ENCODE measurements at places on chromosomes 5 and 9.

GRCh38 chr9:115132648-115133047 lies 14.7 kb upstream of the TNC start:
- DNase-seq: no peak

- DNase-seq: no peak
These were observed 190.5 kb downstream of the HSPA4 start for GRCh38 chr5:133242221-133242835.

DNA sequence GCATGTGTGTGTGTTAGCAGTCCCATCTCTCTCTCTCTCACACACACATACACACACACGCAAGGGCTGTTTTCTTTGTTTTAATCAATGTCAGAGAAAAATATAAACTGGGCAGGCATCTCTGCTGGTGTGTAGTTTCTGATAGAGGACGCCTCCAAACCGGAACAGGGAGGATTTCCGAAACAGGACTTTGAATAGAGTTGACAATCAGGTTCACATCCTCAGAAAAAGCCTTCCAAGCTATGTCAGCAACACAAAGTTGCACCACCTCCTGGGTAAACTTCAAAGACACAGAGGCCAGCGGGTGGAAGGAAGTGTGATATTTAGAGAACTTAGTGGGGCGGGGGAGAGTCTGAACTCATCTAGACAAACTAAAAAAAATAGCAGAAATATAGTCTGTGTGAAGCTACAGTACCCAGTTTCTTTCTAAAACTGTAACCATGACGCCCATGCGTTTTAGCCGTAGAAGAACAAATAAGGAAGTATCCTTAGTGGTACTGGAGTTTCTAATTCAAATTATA lies 1.2 kb downstream of the ST8SIA4 start:
- no peak for DNase-seq

DNA sequence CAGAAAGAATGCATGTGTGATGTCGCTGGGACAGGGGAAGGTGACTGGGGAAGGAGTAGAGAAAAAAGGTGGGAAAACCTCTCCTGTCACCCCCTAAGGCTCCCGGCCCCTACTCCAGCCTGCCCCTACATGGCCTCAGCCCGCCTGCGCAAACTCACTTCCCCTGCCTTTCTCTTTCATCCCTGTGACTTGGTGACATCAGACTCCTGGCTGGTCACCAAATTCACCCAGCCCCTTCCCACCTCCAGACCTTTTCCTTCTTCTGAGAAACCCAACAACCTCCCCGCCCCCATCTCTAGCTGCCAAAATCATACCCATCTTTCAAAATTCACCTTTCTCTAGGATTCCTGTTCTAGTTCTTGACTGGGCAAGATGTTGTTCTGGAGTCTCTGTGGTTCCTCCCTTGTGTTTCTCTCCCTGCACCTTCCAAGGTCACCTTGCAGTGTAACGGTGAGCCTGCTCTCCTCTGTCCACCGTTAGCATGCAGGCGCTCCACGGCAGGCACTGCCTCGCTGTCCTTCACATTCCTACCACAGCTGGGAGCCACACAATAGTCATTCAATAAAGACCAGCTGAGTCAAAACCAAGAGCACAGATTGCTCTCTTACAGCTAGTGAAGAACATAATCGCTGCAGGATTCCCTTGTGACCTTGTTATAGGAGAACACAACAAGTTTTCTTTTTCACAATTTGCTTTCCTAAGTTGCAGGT lies 134.5 kb downstream of the FANCC start:
- no peak for DNase-seq

- no peak for DNase-seq
These were observed 1888.0 kb upstream of the CDH9 start for GRCh38 chr5:28926422-28926821.

DNA sequence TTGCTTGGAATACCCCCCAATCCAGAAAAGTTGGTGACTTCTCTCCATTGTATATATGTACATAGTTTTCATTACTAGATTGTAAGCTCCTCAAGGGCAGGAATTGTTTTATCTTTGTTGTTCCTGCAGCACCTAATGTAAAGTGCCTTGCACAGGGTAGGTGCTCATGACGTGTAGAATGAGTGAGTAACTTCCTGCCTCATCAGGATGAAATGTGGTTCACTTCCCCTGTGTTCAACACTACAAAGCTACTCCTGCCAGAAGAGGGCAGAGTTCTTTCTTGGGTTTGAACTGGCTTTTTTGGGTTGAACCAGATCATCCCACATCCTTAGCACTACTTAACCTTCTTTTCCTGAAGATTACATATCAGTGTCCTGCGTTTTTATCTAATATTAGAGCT lies 23.9 kb downstream of the GTF3C4 start:
- no peak for DNase-seq

DNA sequence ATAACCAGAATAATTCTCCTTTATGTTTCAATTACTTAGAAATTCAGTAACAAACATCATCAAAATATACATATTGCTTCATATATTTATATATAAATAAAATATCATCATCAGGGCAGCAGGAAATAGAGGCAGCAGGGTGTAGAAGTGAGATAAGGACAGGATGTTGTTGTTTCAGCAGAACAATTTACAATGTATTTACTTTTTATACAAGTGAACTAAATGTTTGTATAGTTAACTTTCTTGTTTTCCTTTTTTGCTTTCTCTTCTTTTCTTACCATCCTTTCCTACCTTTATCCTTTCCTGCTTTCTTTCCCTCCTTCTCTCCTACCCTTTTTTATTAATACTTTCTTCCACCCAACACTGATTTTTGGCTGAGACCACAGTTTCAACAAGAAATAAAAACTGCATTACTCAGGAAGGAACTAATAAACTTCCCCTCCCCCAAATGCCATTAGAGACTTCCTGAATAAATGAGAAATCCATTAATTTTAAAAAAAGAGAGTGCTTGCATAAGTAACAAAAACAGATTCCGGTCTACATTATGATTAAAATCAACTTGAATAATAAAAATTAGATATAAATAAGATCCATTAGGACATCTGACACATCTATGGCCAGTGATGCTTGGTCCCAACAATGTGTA lies 159.8 kb upstream of the ACOT12 start:
- no peak for DNase-seq

GRCh38 chr5:6611334-6612256 lies 21.2 kb downstream of the NSUN2 start:
- DNase-seq: no peak

DNA sequence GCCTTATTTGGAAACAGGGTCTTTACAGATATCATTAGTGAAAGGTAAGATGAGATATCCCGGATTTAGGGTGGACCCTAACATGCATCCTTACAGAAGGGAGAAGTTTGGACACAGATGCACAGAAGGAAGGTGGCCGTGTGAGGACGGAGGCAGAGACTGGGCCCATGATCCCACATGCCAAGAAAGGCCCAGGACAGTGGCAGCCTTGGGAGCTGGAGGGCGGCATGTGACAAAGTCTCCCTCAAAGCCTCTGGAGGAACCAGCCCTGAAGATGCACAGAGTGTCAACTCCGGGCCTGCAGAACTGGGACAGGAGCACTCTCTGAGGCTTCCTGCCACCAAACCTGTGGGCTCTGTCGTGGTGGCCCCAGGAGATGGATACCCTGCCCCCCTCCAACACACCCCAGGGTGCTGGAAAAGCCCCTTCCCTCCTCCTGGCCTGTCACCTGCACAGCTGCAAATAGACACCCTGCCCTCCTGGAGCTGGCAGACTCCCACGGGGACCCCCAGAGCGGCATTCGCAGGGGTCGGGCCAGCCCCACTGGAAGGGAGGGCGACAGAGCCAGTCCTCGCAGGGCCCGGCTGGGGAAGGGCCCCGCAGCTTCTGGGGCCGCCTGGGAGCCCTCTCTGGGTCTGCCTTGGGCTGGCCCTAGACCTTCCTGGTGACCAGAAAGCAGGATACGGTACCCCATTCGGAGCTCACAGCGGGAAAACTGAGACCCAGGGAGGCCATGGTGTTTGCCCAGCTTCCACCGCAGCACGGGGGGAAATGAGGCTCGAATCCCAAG lies 7.9 kb downstream of the NACC2 start:
- DNase-seq: no peak

GRCh38 chr5:10384483-10384882 lies 31.0 kb downstream of the MARCHF6 start:
- no peak for DNase-seq

DNA sequence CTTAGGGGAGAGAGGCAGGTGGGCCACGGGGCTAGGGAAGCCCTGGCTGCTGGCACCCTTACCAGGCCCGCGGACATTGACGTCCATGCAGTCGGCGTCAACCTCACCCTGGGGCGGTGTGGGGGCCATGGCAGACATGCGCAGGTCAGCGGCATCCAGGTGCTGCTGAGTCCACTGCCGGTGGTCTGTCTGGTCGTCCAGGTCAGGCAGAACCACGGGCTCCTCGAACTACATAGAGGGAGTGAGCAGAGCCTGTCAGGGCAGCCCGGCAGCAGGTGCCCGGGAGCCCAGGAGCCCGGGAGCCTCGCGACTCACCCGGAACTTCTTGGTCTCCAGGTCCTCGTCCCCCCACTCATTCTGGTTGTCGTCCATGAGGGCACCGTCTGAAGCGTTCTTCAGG lies 18.8 kb upstream of the SEC16A start:
- no peak for DNase-seq

DNA sequence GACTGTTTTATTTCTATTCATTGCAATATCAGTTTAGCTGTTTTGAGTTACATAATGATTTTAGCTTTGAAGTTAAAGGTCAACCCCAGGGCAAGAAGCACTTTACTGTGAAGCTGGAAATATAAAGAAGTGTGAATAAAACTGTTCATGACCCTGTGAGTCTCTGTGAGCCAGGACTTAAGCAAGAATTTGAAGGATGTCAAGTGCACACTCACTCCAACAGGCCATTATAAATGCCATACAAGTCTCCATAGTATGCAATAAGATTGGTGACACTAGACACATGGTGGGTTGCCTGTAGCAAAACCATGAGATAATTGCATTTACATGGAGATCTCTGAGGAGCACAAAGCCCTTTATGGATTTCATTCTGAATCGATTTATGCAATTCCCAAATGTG lies 318.7 kb upstream of the ITGA1 start:
- no peak for DNase-seq

DNA sequence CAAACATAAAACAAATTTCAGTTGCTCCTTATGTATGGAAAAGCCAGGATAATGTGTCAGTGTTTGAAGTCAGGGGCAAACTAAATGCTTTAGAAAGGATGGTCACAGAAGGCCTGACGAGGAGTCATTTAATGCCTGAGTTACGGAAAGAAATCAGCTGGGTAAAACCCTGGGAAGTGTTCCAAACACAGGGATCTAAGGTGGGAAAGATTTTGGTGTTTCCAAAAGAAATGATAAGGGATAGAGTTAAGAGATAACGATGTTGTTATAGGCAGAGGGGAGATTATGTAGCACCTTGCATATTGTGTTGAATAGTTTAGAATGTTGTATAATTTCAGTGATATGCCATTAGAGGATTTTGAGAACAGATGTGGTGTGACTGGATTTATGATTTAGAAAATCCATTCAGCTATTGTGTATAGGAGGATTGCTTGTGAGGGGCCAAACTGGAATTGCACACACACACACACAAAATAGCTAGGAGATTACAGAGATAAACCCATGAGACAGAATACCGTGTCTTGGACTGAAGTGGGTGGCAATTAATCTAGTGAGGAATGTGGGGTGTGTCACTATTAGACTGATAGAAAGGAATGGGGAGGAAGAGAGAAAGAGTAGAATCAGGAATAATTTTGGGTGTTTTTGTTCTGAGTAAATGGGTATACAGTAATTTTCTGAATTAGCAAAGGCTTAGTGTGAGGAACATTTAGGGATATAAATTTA lies 274.2 kb upstream of the DAB2 start:
- DNase-seq: no peak

- no peak for DNase-seq
These were observed 898 bp downstream of the STC2 start for GRCh38 chr5:173327084-173327947.

GRCh38 chr5:103223031-103223955 lies 35.3 kb upstream of the MACIR start:
- DNase-seq: no peak

DNA sequence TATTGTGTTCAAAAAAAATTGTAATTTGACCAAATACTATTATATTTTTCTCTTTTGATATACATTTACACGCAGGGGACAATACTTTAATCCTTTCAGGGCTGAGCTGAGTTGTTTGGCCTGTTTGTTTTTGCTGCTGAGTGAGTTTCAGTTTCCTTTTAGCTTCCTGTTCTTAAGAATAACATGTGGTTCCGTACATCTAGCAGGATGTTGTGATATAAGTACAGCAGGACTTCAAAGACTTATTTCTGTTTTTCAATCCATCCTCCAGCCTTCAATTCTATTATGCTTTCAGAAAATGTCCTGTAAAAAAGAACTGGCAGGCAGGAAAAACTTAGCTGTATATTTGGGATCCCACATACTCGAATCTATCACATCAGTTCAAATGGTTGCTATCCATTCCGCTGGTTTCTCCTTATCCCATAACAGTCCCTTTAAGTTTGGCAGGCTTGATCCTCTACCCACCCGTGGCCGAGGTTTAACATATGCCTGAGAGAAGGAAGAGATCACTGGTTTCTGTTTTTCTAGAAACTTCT lies 1037.3 kb upstream of the ACO1 start:
- DNase-seq: no peak

DNA sequence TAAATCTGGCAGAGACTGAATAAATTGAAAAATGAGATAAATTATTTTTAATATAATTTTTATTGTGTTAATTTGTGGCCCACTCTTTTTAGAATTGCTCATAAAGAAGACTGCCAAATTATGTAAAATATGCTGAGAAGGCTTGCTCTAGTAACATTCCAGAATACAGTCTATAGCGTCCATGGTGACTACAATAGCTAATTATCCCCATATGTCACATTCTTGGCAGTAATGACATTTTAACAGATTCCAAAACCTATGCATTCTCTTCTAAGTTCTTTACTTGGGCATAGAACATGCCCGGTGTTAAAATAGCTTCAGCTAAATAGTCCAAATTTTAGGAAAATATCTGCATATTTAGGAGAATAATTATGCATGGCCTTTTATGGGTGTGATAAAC lies 697.0 kb upstream of the SEMA6A start:
- DNase-seq: no peak

- DNase-seq: no peak
These were observed 462.3 kb downstream of the GABRG2 start for GRCh38 chr5:162529886-162530285.

DNA sequence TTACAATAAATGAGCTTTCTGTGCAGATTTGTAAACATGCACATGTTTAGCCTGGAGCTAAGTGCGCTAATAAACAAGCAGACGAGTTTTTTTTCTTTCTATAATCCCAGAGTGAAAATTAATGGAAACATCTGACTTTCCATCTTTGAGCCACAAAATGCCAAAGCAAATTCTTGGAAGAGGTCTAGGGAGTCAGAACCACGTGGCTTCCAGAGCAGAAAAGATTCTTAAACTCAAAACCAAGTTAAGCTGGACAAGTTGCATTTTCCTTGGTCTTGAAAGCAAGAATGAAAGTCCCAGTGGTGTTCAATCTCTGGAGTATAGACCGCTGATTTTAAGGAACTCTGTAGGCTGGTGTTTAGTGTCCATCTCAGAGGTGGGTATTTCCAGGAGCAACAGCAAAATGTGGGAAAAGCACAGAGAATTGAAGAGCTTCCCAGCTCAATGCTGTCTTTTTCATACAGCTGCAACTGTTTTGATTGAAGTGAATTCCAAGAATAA lies 71.4 kb downstream of the MYO10 start:
- DNase-seq: no peak

- DNase-seq: no peak
These were observed 1.2 kb downstream of the JAK2 start for GRCh38 chr9:4986296-4986695.

Measured in SHP77 treated with DMSO at 0.1 percent for 48 hours (cell line).